ENCODE measurements at places on chromosomes 16 and 17.

DNA sequence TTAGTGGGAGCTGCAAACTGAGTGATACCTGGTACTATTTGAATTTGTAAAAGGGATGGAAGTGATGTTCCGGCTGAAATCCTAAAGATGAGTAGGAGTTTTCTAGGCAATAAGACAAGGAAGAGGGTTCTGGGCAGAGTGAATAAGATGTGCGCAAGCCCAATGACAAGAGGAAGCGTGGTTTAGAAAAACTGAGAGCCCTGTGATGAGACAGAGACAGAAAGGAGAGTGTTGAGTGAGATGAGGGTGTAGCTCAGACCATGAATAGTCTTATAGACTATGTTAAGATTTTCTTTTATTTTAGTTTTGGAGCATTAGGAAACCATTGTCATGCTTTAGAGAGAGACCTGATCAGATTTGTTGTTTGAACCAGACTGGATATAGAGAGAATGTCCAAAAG lies 50.2 kb downstream of the COX10 start:
- DNase-seq, result no peak

- DNase-seq, result no peak
Measured at GRCh38 chr16:12639044-12639443, 164.6 kb downstream of the CPPED1 start.

DNA sequence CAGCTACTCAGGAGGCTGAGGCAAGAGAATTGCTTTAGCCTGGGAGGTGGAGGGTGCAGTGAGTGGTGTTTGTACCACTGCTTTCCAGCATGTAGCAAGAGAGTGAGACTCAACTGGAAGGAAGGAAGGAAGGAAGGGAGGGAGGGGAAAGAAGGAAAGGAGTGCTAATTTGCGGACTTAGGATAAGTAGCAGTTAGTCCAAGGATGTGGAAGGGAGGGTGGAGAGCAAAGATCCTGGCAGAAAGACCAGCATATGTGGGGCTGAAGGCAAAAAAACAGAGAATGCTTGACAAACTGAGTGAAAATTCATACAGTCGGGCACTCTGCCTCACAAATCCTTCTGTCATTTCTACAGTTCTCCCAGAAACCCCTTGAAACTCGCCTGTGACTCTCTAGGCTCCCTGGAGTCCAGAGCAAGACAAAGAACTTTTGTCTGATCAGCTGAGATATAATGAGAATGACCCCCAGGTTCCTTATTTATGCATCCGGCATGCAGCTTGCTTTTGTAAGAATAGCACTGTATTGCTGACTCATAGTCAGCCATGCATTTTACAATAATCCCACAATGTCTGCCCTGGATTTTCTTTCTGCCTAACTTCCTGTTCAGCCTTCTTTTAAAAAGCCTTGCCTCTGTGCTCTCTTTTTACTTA lies 31.5 kb downstream of the CDK5RAP3 start:
- DNase-seq, result peak; percentile 54

DNA sequence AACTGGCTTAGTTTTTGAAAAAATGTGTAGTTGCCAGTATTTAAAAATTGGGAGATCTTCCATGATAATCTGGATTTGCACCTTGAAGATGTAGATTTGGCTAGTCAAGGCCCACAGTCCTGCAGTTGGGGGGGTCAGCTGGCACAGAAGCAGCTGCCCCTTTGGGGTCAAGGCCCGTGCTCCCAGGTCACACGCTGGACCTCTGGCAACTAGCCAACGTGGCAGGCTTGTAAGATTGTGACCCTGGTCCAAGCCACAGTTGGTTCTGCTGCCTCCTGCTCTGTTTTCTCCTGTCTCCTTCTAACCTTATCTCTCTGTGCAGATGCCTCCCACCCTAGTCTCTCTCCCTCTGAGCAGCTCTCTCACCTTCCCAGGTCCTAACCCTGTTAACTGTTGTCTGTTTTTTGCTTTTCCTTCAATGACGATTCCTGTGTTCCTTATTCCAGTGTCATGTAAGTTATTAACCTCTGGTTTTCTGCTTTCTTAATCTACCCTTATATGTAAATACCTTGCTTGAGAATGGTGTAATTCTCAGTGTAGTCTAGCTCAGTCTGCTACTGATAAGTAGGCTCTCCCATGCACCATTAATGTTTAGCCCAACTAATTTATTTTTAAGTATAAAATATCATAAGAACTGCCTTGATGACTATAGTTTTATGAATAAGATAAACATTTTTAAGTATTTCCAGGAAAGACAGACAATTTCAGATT lies 27.9 kb downstream of the CLEC16A start:
- DNase-seq, result no peak

GRCh38 chr17:58282442-58282841 lies 1.7 kb upstream of the MPO start:
- no peak for DNase-seq

DNA sequence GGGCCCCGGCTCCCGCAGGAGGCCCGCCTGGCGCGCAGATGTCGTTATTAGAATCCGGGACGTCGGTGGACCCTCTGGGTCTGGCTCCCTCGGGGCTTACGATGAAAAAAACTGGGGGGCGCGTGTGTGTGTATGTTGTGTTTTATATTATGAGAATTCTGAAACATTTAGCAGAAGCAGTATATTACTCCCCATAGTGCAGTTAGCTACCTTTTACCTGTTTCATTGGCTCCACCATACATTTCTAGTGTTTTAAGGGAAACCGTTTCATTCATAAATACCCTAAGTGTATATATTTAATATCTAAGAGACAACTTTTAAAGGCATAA lies 486 bp upstream of the DNAJA2 start:
- no peak for DNase-seq

GRCh38 chr16:30351586-30352419 lies 3.3 kb downstream of the CD2BP2 start:
- DNase-seq, result peak; percentile 91

DNA sequence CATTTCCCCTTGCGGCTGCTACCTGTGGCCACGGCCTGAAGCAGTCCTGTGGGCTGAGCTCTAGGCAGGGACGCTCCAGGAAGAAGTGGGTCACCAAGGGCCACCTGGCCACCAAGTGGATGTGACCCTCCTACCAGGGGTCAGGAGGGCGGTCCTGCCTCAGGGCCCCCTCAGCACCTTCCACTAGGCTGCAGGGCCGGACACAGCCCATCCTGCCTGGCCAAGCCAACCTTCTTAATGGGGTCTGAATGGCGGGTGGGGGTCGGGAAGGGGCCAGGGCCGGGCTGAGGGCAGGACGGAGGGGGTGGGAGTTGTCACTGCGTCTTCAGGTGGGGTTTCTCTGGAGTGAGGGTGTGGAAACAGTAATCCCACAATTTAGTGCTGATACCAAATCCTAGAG lies 13.2 kb upstream of the MLKL start:
- no peak for DNase-seq

GRCh38 chr17:14775731-14776492 lies 475.0 kb downstream of the HS3ST3B1 start:
- DNase-seq, result no peak

- no peak for DNase-seq
Measured at GRCh38 chr17:58207451-58207850, 11.6 kb downstream of the MKS1 start.

Data from pulmonary artery endothelial cell (primary cell).